CD4-positive, alpha-beta T cell treated with Interleukin-12 subunit alpha and Interleukin-12 subunit beta, for 1 hour (primary cell): ENCODE measurements at places on chromosomes 5 and 9.
A peak's percentile ranks its signal among the peaks of the same experiment; 100 is the strongest.

DNA sequence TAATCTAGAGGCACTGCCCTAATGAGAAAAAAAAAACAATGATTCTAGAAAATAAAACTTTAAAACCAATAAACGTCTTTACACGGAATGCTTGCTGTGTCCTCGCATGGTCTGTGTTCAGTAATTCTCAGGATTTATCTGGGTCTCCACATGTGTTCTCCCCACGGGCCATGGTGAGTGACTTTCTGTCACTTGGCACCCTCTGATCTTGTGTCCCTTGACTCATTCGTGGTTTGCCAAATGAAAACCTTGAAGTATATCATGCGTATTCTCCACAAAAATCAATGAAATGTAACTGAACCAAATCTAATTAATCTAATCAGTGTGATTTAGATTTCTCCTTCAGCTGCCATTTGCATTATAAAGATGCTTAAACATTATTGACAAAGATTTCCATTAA lies 48.0 kb downstream of the UBE2QL1 start:
- no peak for DNase-seq

DNA sequence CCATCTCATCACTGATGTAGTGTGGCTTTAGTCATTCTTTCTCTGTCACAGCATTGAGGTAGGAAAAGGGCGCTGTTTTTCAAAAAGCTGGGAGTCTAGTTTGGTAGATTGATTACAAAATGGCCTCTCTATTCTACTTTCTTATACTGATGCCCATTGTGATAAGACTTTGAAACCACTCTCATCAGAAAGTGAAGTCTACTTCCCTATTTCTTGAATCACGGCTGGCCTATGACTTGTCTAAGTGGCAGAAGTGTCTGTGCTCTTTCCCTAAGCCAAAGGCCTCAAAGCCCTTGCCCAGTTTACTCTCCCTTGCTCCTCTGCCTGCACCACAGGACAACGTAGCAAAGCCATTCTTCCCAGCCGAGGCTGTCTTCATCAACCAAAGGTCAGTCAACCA lies 83.0 kb upstream of the IL33 start:
- no peak for DNase-seq

DNA sequence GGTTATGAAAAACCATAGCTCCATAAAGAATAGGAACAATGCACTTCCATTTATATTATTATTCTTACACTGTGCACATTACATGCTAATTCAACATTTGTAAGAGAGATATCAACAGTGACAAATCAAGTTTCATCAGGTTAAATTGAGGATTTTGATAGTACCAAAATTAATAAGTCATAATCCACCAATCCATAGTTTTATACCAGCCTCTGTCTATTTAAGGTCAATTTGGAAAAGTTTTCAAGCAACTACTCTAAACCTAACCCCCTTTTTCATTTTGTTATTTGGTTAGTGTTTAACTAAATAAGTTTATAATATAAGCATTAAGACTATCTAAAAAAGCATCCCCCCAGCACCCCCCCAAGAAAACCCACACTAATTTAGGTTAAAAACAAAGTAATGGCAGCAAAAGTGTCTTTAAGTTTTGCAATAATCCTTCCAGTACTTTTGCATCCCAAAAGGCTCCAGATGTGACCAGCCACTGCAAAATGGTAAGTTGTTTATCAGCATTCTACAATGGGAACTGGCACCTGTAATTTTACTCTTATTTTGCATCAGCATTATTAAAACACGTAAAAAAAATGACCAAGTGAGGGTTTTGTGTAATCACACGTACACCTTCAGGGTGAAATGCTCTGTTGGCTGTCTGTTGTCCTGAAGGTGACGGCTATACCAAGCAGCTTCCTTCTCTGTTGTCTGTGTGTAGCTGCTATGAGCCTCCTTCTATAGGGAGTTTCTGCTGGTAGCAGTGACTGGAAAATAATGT lies 36.8 kb upstream of the SSBP2 start:
- no peak for DNase-seq

GRCh38 chr5:5332287-5332686 lies 90.2 kb upstream of the ICE1 start:
- DNase-seq: no peak

GRCh38 chr5:44538797-44539601 lies 149.8 kb upstream of the FGF10 start:
- DNase-seq: no peak

- no peak for DNase-seq
These were observed 90.2 kb upstream of the LHFPL2 start for GRCh38 chr5:78738693-78739300.

DNA sequence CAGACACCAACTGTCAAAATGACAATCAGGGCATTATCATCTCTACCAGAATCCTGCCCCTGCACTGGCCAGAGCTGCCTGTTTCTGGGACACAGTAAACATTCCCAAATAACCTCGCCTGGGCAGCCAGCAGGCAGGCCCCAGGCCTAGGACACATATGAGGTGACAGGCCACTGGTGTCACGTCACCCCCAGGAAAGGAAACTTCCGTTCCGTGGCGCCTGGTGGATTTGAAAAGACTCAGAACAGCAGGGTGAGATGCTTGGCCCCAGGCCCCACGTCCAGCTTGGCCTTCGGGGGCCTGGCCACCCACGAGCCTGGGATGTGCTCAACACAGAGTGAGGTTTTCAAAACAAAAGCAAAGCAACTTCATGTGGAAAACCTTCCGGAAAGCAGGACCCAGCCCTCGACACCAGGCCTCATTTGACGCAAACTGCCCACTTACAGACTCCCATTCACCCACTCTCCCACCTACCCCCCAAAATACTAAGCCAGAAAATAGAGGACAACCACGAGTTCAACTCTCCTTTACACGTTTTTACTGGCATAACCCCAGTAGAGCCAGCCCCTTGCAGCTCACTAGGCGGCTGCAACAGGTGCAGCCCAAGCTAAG lies 1.2 kb downstream of the SEMA4D start:
- DNase-seq: peak; percentile 46

DNA sequence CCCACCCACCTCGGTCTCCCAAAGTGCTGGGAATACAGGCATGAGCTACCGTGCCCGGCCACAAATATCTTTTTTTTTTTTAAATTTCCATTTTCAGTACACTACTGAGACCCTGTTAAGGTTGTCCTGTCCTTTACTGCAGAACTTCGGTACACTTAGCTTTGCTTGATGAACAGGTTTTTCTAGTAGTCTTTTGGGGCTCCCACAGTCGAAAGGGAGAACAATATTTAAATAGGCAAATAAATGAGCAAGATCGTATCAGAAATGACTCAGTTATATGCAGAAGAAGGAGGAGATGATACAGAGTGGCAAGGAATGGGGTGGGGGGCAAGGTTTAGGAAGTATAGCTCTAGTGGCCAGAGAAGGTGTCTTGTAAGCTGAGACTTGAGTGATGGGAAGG lies 52.7 kb downstream of the MSX2 start:
- no peak for DNase-seq

DNA sequence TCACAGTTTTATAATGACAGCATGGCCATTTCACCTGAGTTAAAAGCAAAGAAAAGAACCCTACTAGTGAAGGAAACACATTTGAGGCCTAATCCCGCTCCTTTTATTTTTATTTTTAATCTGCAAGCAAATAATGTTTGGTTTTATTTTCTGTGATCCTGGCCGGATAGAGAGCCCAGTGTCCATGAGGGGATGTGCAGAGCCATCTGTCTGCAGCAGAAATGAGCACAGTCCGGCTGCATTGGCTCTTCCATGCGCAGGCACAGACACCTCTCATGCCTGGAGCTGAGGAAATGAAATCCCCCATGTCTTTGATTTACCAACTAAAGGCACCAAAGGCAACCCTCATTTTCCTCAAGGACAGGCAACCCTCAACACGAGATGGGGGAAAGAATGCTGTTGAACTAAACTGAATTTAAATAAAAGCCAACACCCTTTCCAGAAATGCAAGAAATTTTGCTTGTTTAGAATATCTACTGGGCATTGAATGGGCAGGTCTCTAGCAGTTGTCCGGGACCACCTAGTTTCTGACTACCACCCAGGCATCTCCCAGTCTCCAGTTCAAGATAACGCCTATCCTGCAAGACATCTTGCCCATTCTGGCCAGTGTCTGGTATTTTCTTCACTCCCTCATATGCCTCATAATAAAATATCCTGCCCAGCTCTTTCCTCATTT lies 47.9 kb upstream of the SEMA6A start:
- no peak for DNase-seq

DNA sequence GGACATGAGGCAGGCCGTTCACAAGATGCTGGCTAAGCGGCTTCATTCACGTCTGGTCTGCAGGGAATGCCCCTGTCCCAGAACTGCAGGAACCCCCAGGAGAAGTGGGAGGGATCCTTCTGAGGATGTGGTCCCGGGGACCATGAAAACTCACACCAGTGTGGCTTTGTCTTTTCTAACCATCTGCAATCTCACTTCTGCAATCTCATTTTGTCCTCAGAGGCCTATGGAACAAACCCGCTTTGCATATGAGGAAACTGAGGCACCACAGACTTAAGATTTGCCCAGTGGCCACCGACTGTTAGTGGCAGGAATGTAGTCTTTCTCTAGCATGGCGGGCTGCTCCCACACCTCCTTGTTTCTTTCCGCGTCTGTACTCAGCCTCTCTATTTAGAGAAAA lies 6.9 kb downstream of the CXCL14 start:
- no peak for DNase-seq

DNA sequence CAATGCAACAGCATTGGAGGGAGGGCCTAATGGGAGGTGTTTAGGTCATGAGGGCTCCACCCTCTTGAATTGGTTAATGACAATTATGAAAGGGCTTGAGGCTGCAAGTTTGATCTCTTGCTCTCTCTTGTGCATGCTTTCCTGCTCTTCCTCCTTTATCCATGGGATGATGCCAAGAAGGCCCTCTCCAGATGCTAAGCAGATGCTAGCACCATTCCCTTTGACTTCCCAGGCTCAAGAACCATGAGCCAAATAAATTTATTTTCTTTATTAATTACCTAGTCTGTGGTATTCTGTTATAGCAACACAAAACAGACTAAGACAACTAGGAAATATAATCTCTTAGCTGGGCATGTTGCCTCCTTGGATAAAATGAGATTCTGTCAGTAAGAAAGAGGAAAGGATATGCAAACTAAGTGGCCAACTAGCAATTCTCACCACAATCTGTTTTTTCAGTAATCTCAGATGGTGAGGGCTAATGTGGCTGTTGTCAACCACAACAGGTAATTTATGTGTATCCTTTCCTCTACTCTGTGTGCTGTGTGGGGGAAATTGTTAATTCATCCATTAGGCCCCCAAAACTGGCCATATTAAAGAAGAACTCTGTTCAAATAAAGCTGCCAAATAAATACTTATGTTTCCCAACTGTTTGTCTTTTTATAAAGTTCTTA lies 269.1 kb upstream of the CD180 start:
- DNase-seq: no peak

- DNase-seq: peak; percentile 64
These were observed 22.9 kb downstream of the RGMB start for GRCh38 chr5:98796197-98796972.

- no peak for DNase-seq
These were observed 29.1 kb upstream of the IL12B start for GRCh38 chr5:159359408-159359807.

- no peak for DNase-seq
These were observed 1.8 kb downstream of the HRH2 start for GRCh38 chr5:175659546-175660253.

GRCh38 chr9:250039-250438 lies 35.4 kb downstream of the DOCK8 start:
- no peak for DNase-seq

DNA sequence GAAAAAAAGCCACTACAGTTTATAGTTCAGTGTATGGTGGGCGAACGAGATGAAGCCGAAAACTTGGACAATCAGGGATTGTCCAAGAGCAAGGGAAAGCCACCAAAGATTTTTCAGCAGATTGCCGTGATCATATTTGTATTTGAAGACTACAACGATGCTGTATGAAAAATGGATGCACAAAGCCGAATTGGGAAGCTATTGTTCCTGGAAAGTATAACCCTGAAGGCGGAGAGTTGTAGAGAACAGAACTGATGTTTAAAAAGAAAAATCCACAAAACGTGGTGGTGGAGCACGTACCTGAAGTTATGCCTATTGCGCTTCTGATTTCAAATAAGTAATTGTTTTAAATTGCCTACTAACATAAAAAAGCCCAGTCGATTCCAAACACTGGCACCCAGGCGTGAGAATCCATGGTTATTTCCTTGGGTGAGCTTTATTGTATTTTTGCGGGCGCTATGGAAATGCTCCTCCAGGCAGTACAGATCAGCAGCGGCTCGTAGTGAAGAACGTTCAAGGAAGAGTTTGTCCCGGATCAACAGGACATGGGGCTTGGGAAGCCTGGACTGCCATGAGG lies 772 bp upstream of the TARS1 start:
- DNase-seq: no peak

GRCh38 chr9:6113312-6113711 lies 97.9 kb upstream of the RANBP6 start:
- no peak for DNase-seq

- DNase-seq: no peak
These were observed 80.1 kb downstream of the NLN start for GRCh38 chr5:65802080-65802479.

GRCh38 chr5:180306796-180307195 lies 14.9 kb upstream of the MAPK9 start:
- no peak for DNase-seq

DNA sequence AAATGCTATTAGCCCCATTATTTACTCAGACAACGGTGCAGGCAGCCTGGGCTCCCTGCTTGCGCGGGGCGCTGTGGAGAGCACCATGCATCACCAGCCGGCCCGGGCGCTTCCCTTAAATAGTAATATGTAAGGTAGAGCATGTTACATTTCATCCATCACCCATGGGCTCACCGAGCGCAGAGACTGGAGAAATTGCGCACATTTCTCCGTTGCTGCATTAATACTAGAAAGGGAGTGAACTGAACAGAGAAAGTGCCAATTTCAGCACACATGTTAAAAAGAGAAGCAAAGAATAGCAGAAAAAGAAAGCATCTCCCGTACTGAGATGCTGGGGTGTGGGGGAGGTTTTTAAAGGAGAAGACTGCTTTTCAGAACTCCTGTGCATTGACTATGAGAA lies 400.3 kb downstream of the ZSWIM6 start:
- no peak for DNase-seq
